ENCODE measurements at places on chromosomes 6 and 20.

DNA sequence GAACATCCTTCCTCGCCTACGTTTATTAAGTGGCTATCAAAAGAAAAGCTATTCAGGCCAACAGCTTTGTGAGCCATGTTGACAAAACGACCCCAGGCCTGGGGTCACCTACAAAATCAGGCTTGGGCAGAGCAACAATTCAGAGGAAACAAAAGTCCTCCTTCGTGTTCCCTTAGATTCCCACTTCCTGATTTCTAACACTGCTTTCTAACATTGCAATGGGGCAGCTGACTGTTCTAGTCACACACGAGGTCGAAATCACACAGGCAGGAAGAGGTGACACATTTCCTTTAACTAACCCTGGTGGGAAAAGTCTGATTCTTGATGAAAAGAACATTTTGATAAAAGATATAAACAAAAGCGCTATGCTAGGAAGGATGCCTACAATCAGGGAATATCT lies 31.9 kb downstream of the WDR27 start:
- DNase-seq: peak; percentile 11

DNA sequence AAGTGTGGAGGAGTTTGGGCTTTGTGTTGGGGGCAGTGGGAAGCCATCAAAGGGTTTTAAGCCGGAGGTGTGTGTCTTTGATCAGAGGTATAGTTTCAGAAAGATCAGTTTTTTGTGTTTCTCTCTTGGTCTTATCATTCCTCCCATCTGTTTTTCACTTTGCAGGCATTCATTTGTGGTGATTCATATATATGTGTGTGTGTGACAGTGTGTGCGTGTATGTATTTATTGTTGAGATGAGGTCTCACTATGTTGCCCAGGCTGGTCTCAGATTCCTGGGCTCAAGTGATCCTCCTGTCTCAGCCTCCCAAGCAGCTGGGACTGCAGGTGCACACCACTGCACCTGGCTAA lies 11.1 kb upstream of the SERINC3 start:
- DNase-seq: no peak

DNA sequence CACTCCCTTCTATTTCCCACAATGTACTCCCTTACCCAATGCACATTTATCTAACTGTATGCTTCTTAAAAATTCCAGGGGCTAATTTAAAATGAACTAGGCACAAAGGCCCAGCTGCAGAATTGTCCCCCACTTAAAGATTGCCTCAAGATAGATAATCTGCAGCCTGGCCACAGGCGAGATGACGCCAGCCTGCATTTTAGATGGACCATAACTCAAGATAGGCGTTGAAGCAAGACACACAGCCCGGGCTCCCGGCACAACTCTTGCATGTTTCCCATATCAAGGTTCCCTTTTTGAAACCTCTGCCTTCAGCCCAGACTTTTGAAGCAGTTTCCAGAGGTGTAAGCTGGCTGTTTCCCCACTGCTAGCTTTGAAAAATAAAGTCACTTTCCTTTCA lies 3.2 kb upstream of the REPS1 start:
- DNase-seq: no peak

DNA sequence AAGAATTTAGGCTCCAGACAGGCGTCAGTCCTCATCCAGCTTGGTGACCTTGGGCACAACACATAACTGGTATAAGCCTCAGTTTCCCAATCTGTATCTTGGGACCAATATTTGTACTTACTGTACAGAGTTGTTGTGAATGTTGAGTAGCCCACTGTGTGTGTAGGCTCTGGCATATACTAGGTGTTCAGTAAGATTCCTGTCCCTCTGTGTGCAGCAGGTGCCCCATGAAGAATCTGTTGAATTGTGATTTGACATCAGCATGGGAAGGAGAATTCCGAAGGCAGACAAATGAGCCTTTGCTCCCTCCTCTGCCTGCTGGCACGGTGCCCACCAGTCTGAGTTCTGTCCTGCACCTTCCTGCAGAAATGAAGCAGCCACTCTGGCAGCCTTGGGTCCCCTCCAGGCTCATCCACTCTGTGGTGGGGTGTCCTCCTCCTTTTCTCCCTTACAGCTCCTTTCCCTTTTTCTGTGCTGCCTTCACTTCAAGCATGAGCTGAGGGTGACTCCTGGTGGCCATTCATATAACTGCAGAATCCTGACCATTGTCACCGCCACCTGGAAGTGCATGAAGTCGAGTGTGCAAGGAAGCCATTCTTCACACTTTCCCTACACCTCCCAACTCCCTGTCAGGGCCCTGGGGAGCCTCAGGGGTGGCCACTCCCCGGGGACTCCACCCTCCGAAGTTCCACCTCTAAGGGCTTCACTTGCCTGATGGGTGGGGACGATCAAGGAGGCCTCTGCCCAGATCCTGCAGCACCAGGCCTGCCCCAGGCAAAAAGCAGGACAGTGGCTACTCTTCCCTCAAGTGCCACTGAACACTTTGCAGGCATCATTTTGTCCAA lies 48.2 kb downstream of the MRPL14 start:
- peak; percentile 83 for DNase-seq

DNA sequence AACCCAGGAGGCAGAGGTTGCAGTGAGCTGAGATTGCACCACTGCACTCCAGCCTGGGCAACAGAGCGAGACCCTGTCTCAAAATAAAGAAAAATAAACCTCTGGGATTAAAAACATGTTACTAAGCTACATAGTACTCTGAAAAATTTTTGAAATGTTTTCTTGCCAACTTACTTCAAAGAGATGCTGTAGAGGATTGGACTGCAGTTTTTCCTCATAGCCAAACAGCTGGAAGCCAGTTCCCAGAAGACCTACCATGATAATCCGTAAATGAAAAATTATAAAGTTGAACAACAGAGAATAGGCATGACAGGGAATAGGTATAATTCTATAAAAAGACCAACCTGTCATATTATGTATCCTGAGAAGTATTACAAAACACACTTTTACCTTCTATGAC lies 48.0 kb downstream of the RARS2 start:
- DNase-seq: no peak

DNA sequence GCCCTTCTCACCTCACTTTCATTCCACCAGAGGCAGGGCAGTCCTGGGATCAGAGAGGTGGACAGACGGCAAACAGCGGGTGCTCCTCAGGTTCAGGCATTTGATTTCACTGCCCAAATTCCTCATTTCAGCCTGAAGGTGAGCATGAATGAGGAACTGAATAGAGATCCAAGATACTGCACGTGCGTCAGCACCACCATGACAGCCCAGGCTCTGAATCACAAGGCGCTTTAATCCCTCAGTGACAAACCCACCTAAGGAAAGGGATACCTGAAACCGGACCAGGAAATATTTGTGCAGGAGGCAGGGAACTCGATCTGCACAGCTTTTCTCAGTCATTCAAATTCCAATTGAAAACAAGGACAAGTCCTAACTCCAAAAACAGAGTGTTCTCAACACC lies 174.8 kb upstream of the HEY2 start:
- no peak for DNase-seq

GRCh38 chr6:7894262-7895124 lies 16.1 kb downstream of the TXNDC5 start:
- DNase-seq: no peak

GRCh38 chr20:8512003-8512402 lies 379.9 kb downstream of the PLCB1 start:
- no peak for DNase-seq

- DNase-seq: no peak
Measured at GRCh38 chr6:33993091-33993490, 152.8 kb downstream of the GRM4 start.

- peak; percentile 16 for DNase-seq
Measured at GRCh38 chr6:81265106-81265505, 487.4 kb downstream of the TENT5A start.

- peak; percentile 78 for DNase-seq
Measured at GRCh38 chr6:99016355-99016754, 68.6 kb upstream of the FBXL4 start.

- DNase-seq: no peak
Measured at GRCh38 chr6:170098428-170099170, 192.3 kb downstream of the DLL1 start.

DNA sequence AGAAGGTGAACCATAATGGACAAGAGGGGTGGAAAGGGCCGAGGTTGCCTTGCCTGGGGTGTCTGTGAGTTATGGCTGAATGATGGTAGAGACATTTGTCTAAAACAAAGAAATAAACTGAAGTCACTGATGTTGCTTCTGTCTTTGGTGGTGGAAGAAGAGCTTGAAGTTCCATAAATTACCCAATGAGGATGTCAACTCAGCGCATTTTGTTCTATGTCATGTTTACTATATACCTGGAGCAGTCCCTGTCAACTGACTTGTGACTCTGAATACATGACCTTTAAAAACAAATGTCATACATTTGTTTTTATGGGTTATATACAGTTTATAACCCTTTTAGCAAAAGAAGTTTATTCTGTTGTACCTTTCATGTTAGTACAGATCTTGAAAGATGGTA lies 2.0 kb downstream of the EFHC1 start:
- no peak for DNase-seq

- DNase-seq: peak; percentile 48
Measured at GRCh38 chr20:1108437-1108920, 9.9 kb upstream of the PSMF1 start.

GRCh38 chr6:14344486-14344885 lies 226.9 kb downstream of the CD83 start:
- DNase-seq: peak; percentile 15

DNA sequence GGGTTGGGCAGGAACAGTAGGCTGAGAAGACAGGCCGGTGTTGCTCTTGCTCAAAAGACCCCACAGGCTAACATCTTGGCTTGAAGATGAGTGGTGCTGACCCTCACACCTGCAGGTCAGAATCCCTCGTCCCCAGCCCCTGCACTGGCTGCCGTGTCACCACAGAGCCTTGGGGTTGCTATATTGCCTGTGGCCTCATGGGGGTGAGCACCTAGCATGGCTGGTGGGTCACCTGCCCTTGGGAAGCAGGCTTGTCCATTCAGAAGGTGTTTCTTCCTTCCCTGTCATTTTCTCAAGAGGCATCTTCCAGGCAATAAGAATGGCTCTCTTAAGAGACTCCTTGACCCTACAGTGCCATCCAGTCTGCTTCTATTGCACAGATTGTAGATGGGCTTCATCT lies 7.7 kb downstream of the SLC22A16 start:
- DNase-seq: no peak

GRCh38 chr6:54719131-54719530 lies 127.4 kb upstream of the FAM83B start:
- peak; percentile 18 for DNase-seq

GRCh38 chr20:24872291-24873024 lies 76.6 kb upstream of the CST7 start:
- DNase-seq: no peak

- no peak for DNase-seq
Measured at GRCh38 chr6:49666480-49666879, 29.8 kb upstream of the RHAG start.

DNA sequence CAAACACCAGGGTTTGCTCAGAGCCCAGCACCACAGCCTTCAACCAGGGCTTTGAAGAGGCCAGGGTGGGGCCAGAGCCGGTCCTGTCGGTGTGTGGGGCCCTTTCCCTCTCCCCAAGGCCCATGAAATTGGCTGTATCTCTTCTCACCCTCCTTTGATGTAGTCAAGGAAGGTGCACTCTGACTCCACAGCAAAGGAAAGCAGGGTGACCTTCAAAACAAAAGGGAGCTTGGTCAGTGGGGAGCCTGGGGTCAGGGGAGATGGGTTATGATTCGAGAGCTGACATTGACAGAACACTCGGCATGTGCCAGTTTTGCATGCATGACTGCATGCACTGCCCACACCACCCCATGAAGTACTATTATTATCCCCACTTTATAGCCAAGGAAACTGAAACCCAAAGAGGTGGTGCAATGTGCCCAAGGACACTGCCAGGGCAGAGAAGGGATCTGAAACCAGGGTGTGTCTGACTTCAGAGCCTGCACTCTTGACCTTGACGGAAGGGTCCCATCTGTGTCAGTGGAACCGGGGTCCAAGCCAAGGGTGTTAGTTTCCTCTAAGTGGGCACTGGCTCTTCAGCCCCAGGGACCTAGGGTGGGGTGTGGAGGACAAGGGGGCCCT lies 55.4 kb downstream of the RAB44 start:
- DNase-seq: no peak

DNA sequence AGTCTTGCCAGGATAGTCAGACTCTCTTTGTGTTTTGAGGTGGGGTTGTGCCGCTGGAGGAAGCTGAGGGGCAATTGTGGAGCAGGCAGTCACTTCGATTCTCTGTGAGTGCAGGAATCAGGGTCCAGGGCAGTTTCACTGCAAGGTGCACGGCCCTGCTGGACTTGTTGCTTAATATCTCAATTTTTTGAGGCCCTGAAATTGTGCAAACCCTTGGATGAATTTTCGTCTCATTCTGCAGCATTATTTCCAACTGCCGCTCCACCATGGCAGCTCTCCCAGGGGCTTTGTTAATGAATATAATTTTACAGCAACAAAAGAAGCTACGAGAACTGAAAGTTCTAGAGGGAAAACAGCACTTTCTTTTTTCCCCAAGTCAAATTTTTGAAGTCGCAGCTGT lies 531.9 kb downstream of the QKI start:
- no peak for DNase-seq

DNA sequence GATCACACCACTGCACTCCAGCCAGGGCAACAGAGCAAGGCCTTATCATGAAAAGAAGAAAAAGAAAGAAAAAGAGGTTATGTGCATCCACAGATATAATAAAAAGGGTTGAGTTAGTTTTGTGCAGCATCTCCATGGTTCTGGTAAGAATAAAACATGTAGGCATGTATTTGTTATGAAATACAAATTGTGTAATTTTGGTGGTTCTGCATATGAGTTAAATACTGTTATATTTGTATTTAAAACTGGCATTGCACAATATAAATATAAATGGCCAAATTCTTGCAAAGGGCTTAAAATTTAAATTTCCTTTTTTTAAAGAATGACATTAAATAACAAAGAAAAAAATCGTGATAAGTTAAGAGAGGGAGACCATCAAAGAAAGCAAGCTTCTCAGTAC lies 159.1 kb upstream of the PREP start:
- DNase-seq: no peak

- peak; percentile 2 for DNase-seq
Measured at GRCh38 chr6:104754788-104755409, 104.8 kb downstream of the HACE1 start.

DNA sequence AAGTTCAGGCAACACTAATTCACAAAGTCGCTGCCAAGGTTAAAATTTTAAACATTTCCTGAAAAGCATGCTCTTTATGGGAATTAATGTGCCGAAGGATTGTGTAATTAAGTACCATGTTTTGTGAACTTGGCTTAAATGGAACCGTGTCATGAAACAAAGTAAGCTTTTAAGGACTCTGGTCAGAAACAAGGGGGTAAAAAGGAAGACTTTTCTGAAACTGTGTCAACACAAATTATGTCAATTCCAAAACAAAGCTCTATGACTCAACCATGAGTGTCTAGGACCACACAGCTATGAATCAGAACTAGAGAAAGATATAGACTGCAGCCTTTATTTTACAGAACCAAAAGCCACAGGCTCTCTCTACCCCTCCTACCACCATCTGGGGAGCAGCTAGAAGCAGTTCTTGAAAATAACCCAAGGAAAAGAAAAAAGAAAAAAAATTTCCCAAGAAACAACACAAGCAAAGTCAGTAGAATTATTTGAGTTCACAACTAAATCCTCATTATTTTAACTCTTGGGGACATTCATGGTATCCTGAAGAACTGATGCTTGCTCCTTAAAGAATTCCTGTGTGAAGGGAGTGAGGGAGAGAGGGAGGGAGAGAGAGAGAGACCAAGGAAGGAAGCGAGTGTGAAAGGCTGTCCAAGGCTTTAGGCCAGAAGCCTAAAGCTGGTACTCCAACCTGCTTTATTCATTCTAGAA lies 81.9 kb downstream of the ZMYND8 start:
- peak; percentile 86 for DNase-seq

GRCh38 chr6:255751-256083 lies 36.6 kb upstream of the DUSP22 start:
- DNase-seq: no peak

- no peak for DNase-seq
Measured at GRCh38 chr6:166488076-166488685, 98.3 kb downstream of the RAMACL start.

- no peak for DNase-seq
Measured at GRCh38 chr6:56250266-56250665, 2.9 kb upstream of the COL21A1 start.

Measured in astrocyte of the hippocampus (primary cell).